ENCODE measurements at places on chromosomes 7 and 10.

DNA sequence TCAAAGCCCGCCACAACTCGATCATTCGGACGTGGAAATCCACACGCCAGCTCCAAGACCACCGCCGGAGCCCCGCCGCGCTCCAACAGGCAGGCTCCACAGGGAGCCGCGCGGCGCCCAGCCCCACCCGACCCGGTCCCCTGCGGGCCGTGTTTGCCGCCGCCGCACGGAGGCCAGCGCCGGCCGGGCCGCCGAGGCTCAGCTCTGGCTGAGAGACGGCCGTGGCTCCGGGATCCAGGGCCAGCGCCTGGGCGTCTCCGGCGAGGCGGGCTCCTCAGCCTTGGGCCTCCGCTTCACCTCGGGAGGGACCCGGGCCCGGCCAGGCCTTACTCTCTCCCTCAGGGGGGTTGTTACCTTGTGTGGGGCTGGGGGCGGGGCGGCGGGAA lies 333 bp downstream of the SMNDC1 start:
- H3K4me3 ChIP-seq: peak overlapping the region; percentile 93
- peaks cover 34% of the 10 kb centered on the region for H3K36me3 ChIP-seq
- peak overlapping the region; percentile 98 for H3K27ac ChIP-seq
- H3K27me3 ChIP-seq: no peaks in the 10 kb centered on the region

DNA sequence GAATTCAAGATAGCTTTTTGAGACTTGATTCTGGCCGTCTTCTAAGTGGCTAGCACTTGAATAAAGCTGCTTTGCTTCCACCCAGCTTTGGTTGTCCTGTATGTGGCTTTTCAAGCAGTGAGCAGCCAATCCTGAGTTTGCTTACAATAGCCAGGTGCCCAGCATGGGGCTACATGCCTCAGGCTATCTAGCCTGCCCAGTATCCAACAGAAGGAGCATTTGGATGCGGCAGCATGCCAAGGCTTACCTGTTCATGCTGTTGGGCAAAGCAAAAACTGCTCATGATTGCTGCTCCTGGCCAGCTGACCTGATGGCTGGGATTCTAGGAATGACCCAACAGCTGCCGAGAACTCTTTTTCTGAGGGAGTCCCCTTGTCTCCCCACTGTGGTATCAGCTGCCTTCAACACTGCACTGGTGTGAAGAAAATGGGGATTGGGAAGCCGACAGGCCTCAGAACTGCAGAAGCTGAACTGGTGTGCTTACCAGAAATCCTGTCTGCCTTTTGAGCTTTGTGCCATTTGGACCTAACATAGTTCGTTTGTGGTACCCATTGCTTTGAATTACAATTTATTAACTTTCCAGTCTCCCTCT lies 618.9 kb upstream of the IGFBP3 start:
- DNase-seq: no peak
- no peak overlapping the region for H3K27ac ChIP-seq
- H3K27me3 ChIP-seq: no peaks in the 10 kb centered on the region
- H3K36me3 ChIP-seq: no peaks in the 10 kb centered on the region
- H3K4me3 ChIP-seq: no peak overlapping the region

- peaks cover 30% of the 10 kb centered on the region for H3K4me1 ChIP-seq
- H3K36me3 ChIP-seq: peaks cover 14% of the 10 kb centered on the region
- DNase-seq: no peak
- H3K27me3 ChIP-seq: no peaks in the 10 kb centered on the region
- no peak overlapping the region for H3K4me3 ChIP-seq
Measured at GRCh38 chr10:75018686-75019307, 92.7 kb upstream of the SAMD8 start.

DNA sequence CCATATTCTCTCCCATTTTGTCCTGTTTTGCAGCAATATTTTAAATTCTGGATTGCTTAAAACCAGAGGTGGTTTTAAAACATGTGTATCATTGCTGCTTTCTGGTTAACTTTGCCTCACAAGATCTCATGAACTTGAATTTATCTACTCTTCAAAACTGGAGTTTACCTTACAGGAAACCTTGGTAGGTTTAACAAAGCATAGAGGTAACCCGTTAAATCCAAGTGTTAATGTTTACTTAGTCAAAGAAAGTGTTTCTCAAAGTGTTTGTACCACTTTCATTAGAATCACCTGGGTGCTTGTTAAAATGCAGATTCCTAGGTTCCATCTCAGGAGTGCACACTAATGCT lies 44.0 kb upstream of the VDAC2 start:
- peaks cover 20% of the 10 kb centered on the region for H3K36me3 ChIP-seq
- peak overlapping the region; percentile 34 for H3K4me3 ChIP-seq
- peak overlapping the region; percentile 91 for H3K27ac ChIP-seq
- DNase-seq: no peak

DNA sequence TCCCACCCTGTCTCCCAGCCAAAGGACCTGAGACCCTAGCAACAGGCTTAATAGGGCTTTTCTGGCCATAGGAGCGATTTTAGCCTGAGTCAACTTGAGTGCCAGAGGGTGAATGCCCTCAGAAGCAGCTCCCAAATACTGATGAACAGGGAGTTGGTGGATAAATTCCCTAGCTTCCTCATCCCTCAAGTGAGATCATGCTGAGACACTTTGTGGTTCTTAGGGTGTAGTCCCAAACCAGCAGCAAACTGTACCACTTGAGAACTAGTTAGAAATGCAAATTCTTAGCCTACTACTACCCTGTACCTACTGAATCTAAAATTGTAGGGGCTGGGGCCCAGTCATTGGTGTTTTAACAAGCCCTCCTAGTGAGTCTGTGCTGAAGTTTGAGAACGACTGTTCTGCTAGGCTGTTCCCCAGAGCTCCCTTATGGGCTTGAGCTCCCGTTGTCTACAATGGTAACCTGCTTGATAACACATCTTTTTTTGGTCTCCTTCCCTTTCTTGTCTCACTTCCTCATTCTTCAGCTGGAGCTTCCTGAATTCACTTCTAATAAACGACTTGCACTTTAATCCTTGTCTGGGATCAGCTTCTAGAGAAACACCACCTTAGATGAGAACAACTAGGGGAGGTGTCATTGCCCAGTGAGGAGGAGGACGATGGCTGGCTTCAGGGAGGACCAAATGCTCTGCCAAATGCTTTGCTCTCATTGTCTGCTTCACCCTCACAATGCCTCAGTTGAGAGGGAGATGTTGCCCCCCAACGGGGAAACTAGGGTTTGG lies 18.2 kb upstream of the CDH23 start:
- no peaks in the 10 kb centered on the region for H3K36me3 ChIP-seq
- DNase-seq: no peak
- no peak overlapping the region for H3K27ac ChIP-seq
- H3K4me1 ChIP-seq: peaks cover 13% of the 10 kb centered on the region
- H3K27me3 ChIP-seq: peaks cover 18% of the 10 kb centered on the region

DNA sequence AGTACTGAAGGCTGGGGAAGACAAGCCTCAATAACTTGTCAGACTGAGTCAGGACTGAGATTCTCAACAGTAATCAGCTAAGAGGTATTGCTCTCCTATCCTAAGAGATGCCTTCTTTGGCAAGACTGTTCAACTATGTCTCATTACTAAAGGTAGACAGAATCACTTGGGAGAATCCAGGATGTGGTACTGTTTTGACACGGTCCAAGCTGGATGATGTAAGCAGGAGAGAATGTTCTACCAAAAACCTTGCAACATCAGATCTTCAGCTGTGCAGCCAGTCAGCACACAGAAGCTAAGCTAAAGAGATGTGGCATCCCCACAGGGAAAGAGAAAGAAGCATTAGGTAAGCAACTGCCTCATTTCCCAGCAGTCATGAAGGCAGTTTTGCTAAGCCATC lies 391.4 kb downstream of the NRG3 start:
- H3K4me1 ChIP-seq: no peaks in the 10 kb centered on the region
- no peak overlapping the region for H3K27ac ChIP-seq
- H3K36me3 ChIP-seq: no peaks in the 10 kb centered on the region
- no peaks in the 10 kb centered on the region for H3K27me3 ChIP-seq

DNA sequence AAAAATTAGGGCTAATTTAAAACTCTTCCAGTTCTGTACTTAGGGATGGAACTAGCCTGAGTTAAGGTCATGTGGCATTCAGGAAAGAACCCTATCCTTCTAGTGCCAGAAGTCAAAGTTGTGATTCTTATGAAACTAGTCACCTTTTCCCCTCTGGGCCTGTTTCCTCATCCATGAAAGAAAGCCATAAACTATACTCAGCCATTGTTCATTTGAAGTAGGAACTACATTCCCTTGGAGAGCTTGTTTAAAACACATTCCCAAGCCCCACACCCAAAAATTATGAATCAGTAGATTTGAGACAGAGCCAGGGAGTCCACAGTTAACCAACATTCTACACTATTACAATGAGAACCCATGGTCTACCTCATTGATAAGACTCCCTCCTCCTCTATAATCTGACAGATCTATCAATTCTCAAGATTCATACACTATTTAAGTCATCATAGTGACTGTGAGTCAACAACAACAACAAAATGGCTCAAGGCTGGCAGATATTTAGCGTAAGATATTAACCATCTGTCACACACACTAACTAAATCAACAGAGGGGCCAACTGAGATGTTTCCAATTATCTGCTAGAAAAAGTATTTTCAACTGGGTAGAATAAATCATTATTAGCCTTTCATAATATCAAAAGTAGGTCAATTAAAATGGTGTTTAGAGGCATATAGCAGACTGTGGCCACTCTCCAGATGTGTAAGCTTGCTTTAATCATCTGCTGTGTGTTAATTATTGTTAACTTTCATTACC lies 102.3 kb downstream of the SLC25A13 start:
- no peak overlapping the region for H3K4me3 ChIP-seq
- no peak overlapping the region for H3K27ac ChIP-seq
- H3K4me1 ChIP-seq: no peaks in the 10 kb centered on the region
- H3K36me3 ChIP-seq: no peaks in the 10 kb centered on the region
- no peak for DNase-seq

- H3K27ac ChIP-seq: no peak overlapping the region
- peaks cover 30% of the 10 kb centered on the region for H3K27me3 ChIP-seq
- H3K4me1 ChIP-seq: peaks cover 8% of the 10 kb centered on the region
- no peak for DNase-seq
Measured at GRCh38 chr10:124175701-124176348, 82.4 kb upstream of the CHST15 start.

DNA sequence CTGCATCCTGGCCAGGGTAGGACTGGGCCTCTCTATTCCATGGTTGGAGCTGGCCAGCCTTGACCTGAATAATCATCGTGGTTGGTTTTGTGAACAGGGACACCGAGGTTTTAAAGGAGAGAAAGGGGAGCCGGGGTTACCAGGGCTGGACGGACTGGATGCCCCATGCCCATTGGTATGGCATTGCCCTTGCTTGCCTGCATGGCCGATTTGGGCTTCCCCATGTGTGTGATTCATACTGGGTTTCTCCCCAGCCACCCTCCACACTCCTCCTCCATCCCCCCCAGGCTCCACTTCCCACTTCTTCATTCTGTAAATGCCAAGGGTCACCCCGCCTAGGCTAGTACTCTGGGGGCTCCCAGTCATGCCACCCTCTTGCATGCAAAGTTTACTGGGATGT lies 98.8 kb upstream of the MACROH2A2 start:
- no peak for DNase-seq
- no peaks in the 10 kb centered on the region for H3K36me3 ChIP-seq
- H3K27ac ChIP-seq: no peak overlapping the region
- H3K4me3 ChIP-seq: no peak overlapping the region

GRCh38 chr7:31953432-31953831 lies 116.8 kb downstream of the PDE1C start:
- H3K27ac ChIP-seq: no peak overlapping the region
- no peaks in the 10 kb centered on the region for H3K4me1 ChIP-seq
- DNase-seq: no peak
- H3K4me3 ChIP-seq: no peak overlapping the region

DNA sequence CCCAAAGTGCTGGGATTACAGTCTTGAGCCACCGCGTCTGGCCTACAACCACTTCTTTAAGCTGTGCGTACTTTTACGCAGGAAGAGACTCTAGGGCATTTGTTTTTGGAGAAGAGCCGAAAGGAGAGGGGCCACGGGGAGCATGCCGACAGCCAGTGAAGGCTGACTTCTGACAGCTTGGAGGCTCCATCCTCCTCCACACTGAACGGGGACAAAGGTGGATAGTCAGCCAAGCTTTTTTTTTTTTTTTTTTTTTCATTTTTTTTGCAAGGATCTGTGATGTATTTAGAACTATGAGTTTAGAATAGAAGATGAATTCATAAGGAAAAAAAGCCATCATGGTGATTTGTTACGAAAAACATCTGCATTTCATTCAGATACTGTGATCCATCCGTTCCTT lies 221.7 kb downstream of the ARHGAP21 start:
- no peak overlapping the region for H3K4me3 ChIP-seq
- no peaks in the 10 kb centered on the region for H3K4me1 ChIP-seq
- H3K27ac ChIP-seq: no peak overlapping the region
- no peaks in the 10 kb centered on the region for H3K36me3 ChIP-seq

DNA sequence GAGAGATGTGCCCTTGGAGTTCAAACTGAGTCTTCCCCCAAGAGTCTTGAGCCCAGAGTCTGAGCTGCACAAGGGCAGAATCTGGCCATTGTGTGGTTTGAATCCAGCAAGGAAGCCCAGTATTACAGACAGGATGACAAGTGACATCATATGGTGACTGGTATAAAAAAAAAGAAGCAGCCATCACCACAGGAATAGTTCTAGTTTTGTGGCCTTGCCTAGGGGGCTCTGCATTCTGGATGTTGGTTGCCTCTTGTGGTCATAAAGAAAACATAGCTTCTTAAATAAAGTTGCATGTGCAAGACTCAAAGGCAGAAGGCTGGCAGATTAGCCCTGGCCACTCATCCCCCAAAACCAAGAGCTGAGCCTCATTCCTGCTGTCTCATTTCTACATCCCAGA lies 16.8 kb upstream of the LRRC72 start:
- no peak overlapping the region for H3K4me3 ChIP-seq
- no peak for DNase-seq
- no peaks in the 10 kb centered on the region for H3K36me3 ChIP-seq

DNA sequence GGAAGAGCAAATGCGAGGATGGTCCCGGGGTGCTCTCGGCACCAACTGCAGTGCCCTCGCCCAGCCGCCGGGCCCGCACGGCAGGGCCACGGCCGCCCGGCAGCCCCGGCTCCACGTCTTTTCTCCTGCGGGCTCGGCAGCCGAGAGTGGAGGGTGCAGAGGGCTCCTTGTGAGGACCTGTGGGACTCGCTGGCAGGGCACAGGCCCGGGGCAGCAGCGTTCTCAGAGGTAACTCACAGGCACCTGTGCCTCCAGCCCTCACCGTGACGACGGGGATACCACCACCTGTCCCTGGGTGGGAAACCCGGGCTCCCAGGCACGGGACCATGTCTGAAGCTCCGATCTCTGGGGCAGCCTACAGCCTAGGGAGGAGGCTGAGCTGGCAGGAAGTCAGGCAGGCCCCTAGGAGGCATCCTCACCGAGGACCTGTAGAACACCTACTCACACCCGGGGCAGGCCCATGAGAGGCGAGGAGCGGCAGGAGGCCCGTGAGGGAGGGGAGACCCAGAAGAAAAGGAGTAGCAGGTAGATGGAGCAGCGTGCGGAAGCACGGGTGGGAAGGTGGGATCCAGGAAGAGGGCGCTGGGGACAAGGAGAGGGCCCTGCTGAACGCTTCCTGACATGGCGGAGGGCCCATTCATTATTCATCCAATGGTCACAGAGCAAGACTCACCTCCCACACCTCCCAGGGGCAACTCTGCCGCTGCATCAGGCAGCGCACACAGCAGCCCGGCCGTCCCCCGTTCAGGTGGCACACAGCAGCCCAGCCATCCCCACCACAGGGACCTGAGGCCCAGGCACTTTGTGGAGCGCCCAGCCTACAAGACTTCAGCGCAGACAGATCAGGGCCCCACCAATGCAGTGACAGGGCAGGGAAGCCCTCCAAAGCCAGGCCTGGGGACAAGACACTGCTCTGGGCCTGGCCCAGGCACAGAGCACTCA lies 244.9 kb downstream of the MAD1L1 start:
- no peaks in the 10 kb centered on the region for H3K27me3 ChIP-seq
- H3K27ac ChIP-seq: peak overlapping the region; percentile 68
- peaks cover 34% of the 10 kb centered on the region for H3K4me1 ChIP-seq
- no peak overlapping the region for H3K4me3 ChIP-seq
- H3K36me3 ChIP-seq: peaks cover 17% of the 10 kb centered on the region
- no peak for DNase-seq
